Activated CD8-positive, alpha-beta memory T cell treated with anti-CD3 and anti-CD28 coated beads, Interleukin-2, amount 50 U/mL, for 48 hours (primary cell): ENCODE measurements at places on chromosomes 2 and 18.
A peak's percentile ranks its signal among the peaks of the same experiment; 100 is the strongest.

DNA sequence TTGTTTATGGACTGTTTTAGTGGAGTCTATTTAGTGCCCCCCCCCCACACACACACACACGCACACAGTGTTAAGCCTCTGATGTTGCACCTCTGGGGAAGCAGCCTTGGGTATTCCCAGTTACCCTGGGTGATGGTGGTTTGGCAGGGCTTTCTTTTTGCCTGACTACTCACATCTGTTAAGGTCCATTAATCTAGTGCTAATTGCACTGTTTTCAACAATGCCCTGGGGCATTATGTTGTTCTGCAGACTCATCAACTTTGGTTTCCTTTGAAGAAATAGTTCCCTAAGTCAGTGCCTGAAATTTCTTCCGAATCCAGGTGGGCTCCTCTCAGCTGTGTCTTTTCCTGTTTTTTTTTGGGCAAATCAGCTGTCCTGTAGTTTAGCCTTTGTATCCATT lies 34.7 kb downstream of the SPOPL start:
- no peak for DNase-seq

GRCh38 chr18:54205959-54206358 lies 18.5 kb downstream of the MBD2 start:
- DNase-seq: no peak

- no peak for DNase-seq
These were observed 70.3 kb upstream of the CCDC85A start for GRCh38 chr2:56113382-56113975.

- no peak for DNase-seq
These were observed 427.3 kb upstream of the ST6GAL2 start for GRCh38 chr2:107313316-107313715.

DNA sequence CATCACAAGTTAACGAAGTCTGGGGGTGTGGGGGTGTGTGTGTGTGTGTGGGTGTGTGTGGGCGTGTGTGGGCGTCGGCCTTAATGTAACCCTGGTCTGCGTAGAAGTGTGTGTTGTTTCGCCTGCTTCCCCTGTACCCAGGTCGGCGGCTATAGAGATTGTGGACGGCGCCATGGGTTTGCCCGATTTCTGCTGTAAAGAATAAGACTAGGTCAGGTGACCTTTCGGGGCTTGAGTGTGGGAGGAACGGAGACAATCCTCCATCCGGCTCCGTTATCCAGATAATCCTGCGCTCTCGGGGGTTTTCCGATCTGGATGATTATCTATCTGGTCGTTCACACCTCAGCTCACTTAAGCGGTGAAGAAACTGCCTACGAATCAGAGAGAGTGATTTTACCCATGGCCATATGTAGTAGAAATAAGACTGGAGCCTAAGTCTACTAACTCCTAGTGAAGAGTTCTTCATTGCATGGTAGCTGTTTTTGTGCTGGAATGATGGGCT lies 543 bp downstream of the HADHB start:
- peak; percentile 77 for DNase-seq

DNA sequence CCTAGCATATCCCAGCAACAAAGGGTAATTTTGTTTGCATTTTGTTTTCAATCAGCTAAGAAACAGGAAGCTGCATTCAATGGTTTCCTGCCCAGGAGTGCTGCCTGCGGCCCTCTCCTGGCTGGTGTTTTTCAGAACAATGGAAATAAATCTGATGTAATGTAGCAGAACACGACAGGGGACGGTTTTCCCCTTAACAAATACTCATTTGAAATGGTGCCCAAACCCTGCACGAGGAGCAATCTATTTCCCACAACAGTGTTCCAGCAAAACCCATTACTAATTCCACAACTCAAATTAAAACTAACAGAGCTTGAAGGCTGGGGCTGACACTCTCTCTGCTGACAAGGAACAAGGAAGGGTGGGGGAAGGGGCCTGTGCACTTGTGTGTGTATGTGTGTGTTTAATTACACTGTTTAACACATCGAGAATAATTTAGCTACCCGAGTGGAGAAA lies 8.7 kb downstream of the CAPN13 start:
- no peak for DNase-seq

DNA sequence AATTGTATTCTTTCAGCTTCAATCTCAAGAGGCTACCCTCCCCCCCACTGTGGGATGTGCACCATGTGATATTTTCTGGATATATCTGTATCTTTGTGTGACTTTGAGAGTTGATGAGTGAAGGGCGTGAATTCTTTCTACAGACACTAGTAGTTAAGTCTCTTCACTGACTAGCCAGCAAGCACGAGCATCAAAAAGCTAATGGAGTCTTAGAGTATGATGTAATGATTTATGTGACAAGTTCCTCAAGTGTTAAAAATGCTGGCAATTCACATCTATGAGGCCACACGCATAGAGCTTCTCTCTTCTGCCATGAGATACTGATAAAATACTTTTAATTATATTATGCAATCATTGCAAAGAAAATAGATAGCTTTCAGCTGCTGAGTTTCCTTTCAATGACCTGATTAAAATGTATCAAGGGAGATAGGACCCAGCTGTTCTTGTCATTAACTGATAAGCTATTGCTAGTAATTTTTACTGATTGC lies 304.8 kb downstream of the TRIB2 start:
- no peak for DNase-seq

DNA sequence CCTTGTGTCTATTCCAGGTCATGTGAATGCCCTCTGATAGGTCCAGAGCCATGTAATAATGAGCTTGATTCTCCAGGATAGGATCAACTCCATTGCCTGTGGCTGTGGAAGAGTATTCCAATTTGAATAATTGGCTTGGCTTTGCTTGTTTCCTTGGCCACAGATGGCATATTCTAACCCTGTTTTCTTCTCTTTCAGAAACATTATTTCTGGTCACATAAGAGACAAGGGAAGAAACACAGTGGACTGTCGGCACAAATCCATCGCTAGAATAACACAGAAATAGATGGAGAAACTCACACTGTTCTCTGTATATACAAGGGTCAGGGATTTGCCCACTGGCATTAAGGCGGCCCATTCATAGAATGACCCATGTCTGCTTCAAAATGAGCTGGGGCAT lies 278.4 kb upstream of the CCDC68 start:
- no peak for DNase-seq

GRCh38 chr18:77607087-77607486 lies 357.4 kb downstream of the GALR1 start:
- DNase-seq: no peak

DNA sequence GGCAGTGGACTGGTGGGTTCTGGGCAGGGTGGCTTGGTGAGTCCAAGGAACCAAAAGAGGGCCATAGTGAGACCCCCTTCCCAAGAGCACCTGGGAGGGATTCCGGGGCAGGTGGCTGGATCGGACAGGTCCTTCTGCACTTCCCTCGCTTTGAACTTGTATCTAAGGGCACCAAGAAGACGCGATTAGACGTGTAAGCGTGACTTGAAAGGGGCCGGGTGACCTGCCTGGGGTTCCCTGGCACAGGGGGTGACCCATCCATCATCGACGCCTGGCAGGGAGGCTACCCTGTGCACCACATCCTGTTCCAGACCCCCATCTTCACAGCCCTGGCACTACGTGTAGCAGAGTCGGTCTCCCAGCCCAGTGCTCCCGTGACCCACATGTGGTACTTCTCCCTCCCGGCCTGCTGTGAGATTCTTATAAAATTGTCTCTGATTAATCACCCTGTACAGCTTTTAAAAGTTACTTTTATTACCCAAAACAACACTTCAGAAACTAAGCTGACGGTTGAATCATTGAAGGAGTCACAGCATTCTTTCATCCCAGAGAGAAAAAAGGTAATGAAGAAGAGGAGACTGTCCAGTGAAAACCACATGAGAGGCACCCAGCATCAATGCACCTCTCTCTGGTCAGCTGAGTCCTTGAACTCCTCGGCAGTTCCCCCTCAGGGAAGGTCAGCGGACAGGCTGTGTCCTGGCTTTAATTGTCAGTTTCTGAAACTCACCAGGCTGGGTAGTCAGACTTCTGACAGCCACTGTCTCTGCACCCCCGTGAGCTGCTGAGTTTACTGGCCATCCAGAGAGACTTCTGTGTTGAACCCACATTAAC lies 13.0 kb downstream of the SH3BP4 start:
- DNase-seq: no peak

GRCh38 chr2:230700447-230700846 lies 12.2 kb upstream of the CAB39 start:
- DNase-seq: no peak

DNA sequence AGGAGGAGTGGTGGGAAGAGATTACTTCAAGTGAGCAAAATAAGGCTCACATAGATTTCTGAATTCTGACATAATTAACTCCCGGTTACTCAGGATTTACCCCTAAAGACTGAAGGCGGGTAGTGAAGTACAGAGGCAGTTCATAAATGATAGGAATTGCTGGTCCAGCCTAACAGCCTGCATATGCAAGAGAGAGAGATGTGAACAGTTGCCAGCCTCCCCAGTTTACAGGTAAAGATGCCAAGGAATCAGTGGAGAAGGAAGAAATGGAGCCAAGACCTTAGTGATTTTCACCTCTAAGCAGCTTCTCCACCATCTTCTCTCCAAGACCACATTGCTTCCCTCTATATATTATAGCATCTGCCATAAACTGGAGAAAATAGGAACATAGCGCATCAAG lies 91.8 kb upstream of the THUMPD2 start:
- DNase-seq: no peak
